ENCODE measurements at places on chromosomes 12 and 14.

DNA sequence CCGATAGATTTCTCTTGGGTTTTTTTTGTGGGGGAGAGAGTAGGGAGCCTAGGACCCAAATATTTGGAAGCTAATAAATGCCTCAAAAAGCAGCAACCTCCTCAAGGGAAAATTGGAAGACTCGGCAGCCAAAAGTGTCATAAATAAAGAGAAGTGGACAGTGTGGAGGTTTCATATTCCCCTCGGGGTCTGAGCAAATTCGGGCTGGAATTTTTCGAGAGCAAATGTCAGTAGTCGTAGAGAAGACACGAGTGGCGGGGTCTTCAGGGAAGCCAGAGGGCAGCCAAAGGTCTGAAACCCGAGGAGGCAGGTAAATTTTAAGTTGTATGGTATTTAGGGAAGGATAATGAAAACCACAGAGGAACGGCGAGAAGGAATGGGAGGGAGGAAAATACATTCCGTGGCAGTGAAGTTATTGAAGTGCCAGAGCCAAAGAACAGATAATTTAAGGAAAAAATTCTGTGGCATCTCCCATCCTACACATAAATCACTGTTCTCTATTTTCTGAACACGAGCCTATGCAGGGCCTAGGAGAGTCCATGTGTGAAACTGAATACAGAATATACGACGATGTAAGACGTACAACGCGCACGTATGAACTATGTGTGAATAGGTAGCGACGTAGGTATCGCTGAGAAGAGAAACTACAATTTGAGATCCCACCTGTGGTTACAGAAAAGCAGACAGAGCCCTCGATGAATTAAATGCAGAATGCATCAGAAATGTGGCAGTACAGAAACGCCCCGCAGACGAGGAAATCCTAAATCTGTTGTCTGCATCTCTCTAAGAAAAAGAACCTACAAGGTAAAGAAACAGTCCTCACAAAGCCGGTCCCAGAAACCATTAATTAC, 12.9 kb downstream of the BCL11B start:
- H3K27ac ChIP-seq: no peak overlapping the region
- no peaks in the 10 kb centered on the region for H3K27me3 ChIP-seq
- H3K4me1 ChIP-seq: no peaks in the 10 kb centered on the region

DNA sequence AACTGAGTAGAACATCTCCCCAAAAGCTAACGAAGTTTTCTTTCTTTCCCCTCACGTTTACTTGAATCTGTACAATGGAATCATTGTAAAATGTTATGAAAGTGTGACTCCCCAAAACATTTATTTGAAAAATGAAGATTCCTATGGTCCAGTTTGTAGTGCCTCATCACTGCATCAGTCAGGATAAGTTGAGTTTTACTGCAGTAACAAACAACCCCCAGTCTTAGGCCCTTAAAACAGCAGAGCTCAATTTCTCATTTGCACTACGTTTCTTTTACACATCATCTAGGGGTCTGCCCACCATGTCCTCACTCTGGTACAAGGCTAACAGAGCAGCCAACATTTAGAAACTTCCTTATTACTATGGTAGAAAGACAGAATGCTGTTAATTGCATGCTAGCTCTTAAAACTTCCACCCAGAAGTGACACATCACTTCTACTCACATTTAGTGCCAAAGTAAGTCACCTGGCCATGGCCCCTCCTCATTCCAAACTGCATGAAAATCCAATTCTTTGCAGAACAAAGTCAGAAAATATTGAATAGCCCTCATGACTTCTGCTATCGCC, 546.4 kb downstream of the MED13L start:
- H3K27ac ChIP-seq: no peak overlapping the region
- no peak overlapping the region for H3K4me3 ChIP-seq
- DNase-seq: no peak
- H3K4me1 ChIP-seq: no peaks in the 10 kb centered on the region
- no peaks in the 10 kb centered on the region for H3K27me3 ChIP-seq

DNA sequence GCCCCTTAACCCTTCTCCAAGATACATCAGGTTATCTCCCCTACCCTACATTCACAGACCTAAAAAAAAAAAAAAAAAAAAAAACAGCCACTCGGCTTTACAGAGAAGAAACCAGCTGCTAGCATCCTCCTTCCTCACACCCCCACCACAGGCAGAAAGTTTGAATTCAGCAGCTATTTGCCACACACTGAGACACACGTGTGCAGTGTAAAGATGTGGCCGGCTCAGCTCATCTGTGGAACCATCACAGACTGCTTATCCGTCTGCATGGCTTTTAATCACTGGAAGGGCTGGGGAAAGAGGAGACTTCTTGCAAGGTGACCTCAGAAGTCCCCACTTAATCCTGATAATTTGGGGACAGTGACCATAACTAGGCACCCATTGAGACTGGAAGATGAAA, 50.0 kb downstream of the VWF start:
- H3K4me1 ChIP-seq: peaks cover 10% of the 10 kb centered on the region
- no peak overlapping the region for H3K27ac ChIP-seq
- DNase-seq: no peak

DNA sequence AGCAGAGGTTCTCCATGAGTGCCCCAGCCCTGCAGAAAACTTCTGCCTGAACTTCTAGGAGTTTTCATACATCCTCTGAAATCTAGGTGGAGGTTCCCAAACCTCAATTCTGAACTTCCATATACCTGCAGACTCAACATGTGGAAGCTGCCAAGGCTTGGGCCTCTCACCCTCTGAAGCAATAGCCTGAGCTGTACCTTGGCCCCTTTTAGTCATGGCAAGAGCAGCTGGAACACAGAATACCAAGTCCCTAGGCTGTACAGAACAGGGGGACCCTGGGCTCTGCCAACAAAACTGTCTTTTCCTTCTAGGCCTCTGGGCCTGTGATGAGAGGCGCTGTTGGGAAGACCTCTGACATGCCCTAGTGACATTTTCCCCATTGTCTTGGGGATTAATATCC, 494.3 kb upstream of the FOXG1 start:
- H3K27ac ChIP-seq: no peak overlapping the region
- peaks cover 2% of the 10 kb centered on the region for H3K4me1 ChIP-seq
- DNase-seq: no peak
- no peaks in the 10 kb centered on the region for H3K36me3 ChIP-seq
- no peaks in the 10 kb centered on the region for H3K27me3 ChIP-seq

- no peaks in the 10 kb centered on the region for H3K36me3 ChIP-seq
- no peaks in the 10 kb centered on the region for H3K27me3 ChIP-seq
- H3K27ac ChIP-seq: no peak overlapping the region
- H3K4me1 ChIP-seq: no peaks in the 10 kb centered on the region
- no peak overlapping the region for H3K4me3 ChIP-seq
These were observed 69.0 kb upstream of the CLMN start for GRCh38 chr14:95388699-95389098.

GRCh38 chr14:81326451-81326850, 73.7 kb downstream of the STON2 start:
- no peaks in the 10 kb centered on the region for H3K27me3 ChIP-seq
- H3K4me3 ChIP-seq: no peak overlapping the region
- no peak for DNase-seq
- no peaks in the 10 kb centered on the region for H3K36me3 ChIP-seq

GRCh38 chr12:65634061-65634460, 190.2 kb upstream of the HMGA2 start:
- H3K4me3 ChIP-seq: no peak overlapping the region
- H3K36me3 ChIP-seq: no peaks in the 10 kb centered on the region
- H3K27ac ChIP-seq: no peak overlapping the region
- H3K27me3 ChIP-seq: peaks cover 2% of the 10 kb centered on the region

DNA sequence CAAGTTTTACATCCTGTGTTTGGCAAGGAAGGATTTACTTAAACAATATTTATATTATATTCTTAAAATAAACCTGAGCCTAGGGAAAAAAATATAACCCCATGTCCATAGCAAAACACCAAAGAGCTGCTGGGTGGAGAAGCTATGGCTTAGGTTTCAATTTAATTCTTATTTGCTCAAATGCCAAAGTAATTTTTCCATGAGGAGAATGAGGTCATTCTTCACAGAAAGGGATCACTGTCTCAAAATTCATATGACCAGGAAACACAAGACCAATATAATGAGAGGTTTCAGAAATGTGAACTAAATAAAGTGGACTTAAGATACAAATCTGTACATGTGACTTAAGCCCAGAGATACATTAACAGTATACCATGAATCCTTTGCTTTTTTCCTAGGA, 195.0 kb downstream of the PHLDA1 start:
- no peaks in the 10 kb centered on the region for H3K27me3 ChIP-seq
- no peaks in the 10 kb centered on the region for H3K4me1 ChIP-seq
- H3K4me3 ChIP-seq: no peak overlapping the region
- no peak overlapping the region for H3K27ac ChIP-seq
- DNase-seq: no peak
- no peaks in the 10 kb centered on the region for H3K36me3 ChIP-seq

- peaks cover 11% of the 10 kb centered on the region for H3K27me3 ChIP-seq
- peak overlapping the region; percentile 12 for H3K27ac ChIP-seq
- no peak for DNase-seq
- H3K4me1 ChIP-seq: peaks cover 22% of the 10 kb centered on the region
- H3K36me3 ChIP-seq: no peaks in the 10 kb centered on the region
These were observed 3.4 kb downstream of the MMP17 start for GRCh38 chr12:131831635-131832041.

All from liver (tissue), 10 donors.